ENCODE measurements at places on chromosomes 2 and 18. TPM values are rescaled to one million over a fixed set of nuclear protein-coding genes. Genes with fewer than 3 reads are reported as not detected.

The VWC2L gene
- total RNA-seq = not detected

The SLC4A3 gene
- total RNA-seq = 25.9 TPM

The CRYBA2 gene
- total RNA-seq = not detected

The CAPN14 gene
- 0.16 TPM for total RNA-seq

The IL1R2 gene
- total RNA-seq = 7.1 TPM

GRCh38 chr2:6960659-6961058, 43.4 kb downstream of the RNF144A start:
- H3K27ac ChIP-seq = no peak overlapping the region
- no peaks in the 10 kb centered on the region for H3K36me3 ChIP-seq
- no peak overlapping the region for H3K4me3 ChIP-seq
- peaks cover 6% of the 10 kb centered on the region for H3K4me1 ChIP-seq
- no peaks in the 10 kb centered on the region for H3K27me3 ChIP-seq

DNA sequence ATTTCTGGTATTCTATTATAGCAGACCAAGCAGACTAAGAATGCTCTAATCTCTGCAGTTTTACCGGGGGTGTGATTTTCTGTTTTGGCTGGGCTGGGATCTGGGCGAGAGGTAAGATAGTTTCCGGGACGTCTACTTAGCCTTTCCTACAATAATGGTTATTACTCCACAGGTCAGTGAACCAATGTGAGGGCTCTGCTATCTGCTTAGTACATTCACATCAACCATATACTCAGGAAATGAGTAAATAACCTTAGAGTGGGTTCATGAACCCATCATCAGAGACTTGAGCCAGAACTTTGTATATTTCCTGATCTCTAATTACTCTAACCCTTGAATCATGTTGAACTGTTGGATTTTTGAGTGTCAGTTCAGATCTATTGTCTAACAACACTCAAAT, 90.1 kb upstream of the NOL4 start:
- no peak for DNase-seq
- no peaks in the 10 kb centered on the region for H3K36me3 ChIP-seq
- H3K4me3 ChIP-seq = no peak overlapping the region
- no peak overlapping the region for H3K27ac ChIP-seq

- H3K27me3 ChIP-seq = no peaks in the 10 kb centered on the region
- DNase-seq = no peak
- no peak overlapping the region for H3K27ac ChIP-seq
- no peak overlapping the region for H3K4me3 ChIP-seq
- no peaks in the 10 kb centered on the region for H3K36me3 ChIP-seq
- peaks cover 10% of the 10 kb centered on the region for H3K4me1 ChIP-seq
These were observed 46.3 kb upstream of the STAM2 start for GRCh38 chr2:152221839-152222238.

DNA sequence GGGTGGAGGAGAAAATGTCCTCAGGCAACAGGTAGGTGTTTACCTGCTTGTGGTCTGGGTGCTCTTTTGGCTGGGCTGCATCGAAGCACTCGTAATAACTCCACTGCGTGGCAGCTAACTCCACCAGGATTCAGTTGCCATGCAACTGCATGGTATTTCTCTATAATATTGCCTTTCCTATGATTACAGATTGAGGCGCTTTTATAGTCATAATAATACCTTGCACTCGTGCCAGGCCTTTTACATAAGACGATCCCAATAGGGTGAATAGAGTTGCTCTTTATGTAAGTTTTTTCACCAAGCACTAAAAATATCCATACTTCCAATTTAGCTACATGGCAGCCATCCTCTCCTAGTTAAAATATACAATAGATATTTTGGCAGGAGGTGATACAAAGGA, 19.7 kb upstream of the NYAP2 start:
- H3K4me3 ChIP-seq = no peak overlapping the region
- no peak for DNase-seq
- no peak overlapping the region for H3K27ac ChIP-seq
- H3K4me1 ChIP-seq = no peaks in the 10 kb centered on the region

GRCh38 chr2:121263996-121264715, 20.8 kb downstream of the TFCP2L1 start:
- no peaks in the 10 kb centered on the region for H3K27me3 ChIP-seq
- H3K4me3 ChIP-seq = no peak overlapping the region
- no peak for DNase-seq
- H3K4me1 ChIP-seq = peaks cover 19% of the 10 kb centered on the region
- H3K27ac ChIP-seq = no peak overlapping the region

DNA sequence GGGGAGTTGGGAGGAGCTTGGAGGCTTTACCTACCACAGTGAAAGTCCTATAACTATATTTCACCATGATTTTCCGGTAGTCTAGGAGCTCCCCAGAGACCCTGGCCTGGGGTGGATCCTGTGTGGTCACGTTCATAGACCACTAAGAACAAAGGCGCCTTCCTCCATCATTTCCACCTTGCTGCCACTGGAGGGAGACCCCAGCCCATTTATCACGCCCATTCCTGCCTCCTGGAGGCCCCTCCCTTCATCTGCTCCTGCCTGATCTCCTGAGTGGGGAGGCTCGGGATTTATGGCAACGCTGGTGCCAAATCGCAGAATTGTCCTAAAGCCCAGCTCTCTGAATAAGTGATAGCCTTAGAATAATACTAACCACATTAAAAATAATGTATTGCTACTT, 507.6 kb upstream of the SPHKAP start:
- DNase-seq = no peak
- H3K4me3 ChIP-seq = no peak overlapping the region
- no peaks in the 10 kb centered on the region for H3K27me3 ChIP-seq
- H3K4me1 ChIP-seq = peaks cover 2% of the 10 kb centered on the region

DNA sequence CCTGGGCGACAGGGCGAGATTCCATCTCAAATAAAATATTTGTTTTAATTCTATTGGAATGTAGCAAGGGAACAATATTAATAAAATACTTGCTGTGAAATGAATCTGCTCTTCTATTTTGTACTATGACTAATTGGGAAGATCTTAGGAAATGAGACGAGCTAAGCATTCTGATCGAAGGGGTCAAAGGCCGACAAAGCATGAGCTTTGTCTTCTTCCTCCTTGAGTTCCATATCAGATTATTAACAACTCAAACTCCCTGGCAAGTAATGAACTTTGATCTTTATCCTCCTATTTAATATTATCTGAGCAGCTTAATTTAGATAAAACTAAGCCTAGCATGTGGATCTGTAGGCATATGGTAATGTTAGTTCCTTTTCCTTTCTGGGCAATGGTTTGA, 15.5 kb downstream of the GEMIN6 start:
- H3K27me3 ChIP-seq = no peaks in the 10 kb centered on the region
- no peak for DNase-seq
- H3K36me3 ChIP-seq = no peaks in the 10 kb centered on the region
- no peaks in the 10 kb centered on the region for H3K4me1 ChIP-seq

- H3K36me3 ChIP-seq = no peaks in the 10 kb centered on the region
- H3K4me3 ChIP-seq = no peak overlapping the region
- H3K4me1 ChIP-seq = peaks cover 9% of the 10 kb centered on the region
These were observed 221.7 kb downstream of the SLC8A1 start for GRCh38 chr2:40230186-40230585.

GRCh38 chr2:7816944-7817343, 864.9 kb upstream of the ID2 start:
- no peaks in the 10 kb centered on the region for H3K36me3 ChIP-seq
- no peaks in the 10 kb centered on the region for H3K27me3 ChIP-seq
- DNase-seq = no peak

- DNase-seq = peak; percentile 73
- peak within 1 kb of the TSS; percentile 80 for H3K27ac ChIP-seq
- peaks cover 62% of the 10 kb centered on the region for H3K4me1 ChIP-seq
- peak within 1 kb of the TSS; percentile 83 for H3K4me3 ChIP-seq
These were observed at the start of gene DGKD for GRCh38 chr2:233353769-233354499. TSS of gene DGKD (plus strand) at chr2:233354494. CDS start at chr2:233354519, 25 bp downstream.

GRCh38 chr2:133345638-133346037, 222.6 kb downstream of the NCKAP5 start:
- DNase-seq = no peak
- no peaks in the 10 kb centered on the region for H3K36me3 ChIP-seq
- H3K27me3 ChIP-seq = no peaks in the 10 kb centered on the region

- H3K27ac ChIP-seq = no peak overlapping the region
- H3K4me1 ChIP-seq = peaks cover 7% of the 10 kb centered on the region
- DNase-seq = no peak
- no peaks in the 10 kb centered on the region for H3K36me3 ChIP-seq
- H3K27me3 ChIP-seq = no peaks in the 10 kb centered on the region
These were observed 83.8 kb downstream of the NCK2 start for GRCh38 chr2:105828558-105828957.
